ENCODE measurements at places on chromosomes 7 and 10.

DNA sequence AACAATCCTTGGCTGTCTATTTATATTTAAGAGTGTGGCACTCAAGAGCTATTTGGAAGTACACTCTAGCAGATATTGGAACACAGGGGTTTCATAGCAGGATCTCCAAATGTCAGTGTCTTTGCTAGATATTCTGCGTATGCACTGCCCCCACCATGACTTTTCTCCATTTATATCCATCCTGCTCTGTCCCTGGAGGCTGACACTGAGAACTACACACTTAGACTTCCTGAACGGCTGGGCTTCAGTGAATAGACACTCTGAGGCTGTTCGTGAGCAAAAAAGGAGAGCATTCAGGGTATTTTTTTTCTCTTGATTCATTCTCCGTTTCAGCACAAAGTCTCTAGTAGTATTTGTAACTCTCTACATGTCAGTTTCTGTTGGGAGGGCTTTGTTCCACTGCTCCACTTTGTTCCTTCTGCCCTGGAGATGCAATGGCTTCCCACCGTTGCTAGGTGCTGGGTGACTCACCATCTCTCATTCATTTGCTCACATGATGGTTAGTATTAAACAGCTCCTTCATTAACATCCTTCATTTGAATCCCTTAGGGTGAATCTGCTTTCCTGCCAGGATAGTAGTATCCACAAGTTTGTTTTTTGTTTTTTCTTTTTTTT is 155.9 kb upstream of the SLC13A1 start:
- DNase-seq = peak; percentile 12

DNA sequence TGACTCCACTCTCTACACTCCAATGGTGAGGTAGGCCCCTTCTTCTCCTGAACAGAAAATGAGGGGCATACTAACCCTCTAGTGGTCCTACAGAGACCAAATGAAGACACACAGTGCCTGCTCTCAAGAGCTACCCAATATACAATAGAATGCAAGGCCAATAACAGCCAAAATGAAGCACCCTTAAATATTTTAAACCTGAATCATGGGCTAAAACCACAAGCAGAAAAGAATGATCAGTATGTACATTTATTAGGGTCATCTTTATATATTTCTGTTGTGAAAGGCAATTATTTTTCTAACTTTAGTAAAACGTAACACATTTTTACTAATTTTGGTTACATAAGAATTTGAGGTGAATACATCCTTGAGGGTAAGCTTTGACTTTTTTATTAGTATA is 49.9 kb upstream of the COL1A2 start:
- no peak for DNase-seq

DNA sequence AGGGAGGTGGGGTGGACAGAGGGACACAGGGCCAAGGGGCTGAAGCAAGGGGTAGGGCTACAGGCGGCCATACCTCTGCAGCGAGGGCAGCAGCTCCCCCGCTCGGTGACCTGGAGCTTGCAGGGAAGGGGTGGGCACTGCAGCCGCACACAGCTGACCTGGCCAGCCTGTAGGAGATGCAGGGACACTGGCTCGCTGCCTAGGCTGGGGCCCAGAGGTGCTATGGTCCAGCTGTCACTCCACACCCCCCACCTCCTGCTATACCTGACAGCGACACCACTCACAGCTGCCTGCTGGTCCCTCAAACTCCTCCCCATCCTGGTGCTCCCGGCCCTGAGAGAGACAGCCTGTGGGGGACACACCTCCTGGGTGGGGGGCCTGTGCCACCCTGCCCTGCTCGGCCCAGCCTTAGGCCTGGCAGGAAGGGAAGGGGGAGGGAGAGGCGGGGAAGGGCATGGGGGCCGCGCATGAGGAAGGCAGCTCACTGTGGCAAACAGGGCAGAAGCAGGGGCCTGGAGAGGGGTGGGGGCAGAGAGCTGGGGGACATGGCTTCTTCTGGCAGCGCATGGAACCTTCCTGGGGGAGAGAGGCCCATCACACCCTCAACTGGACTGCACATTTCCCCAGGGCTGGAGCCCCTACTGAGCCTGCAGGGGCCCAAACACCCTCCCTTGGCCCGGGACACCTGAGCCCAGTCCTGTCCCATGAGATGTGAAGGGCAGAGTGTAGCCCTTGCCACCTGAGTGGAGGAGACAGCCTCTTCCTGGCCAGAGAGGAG is 23.9 kb downstream of the ATP6V1F start:
- no peak for DNase-seq

DNA sequence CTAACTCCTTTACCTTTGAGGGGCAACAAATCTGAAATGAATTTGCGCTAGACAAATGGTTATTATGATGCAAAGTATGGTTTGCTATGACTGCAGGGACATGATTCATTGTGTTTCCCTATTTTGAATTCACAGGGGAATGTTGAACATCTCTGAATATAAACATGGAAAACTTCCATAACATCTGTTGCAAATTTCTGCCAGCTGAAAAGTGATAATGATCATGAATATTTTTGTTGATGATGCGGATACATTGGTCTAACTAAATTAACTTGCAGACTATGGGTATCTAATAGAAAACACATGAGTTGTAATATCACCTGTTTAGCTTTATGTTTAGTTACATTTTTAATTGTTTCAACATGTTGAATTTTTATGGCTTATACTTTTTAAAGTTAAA is 1325.5 kb downstream of the REEP3 start:
- DNase-seq = no peak

GRCh38 chr7:36266683-36267082 is 113.6 kb downstream of the EEPD1 start:
- DNase-seq = no peak

DNA sequence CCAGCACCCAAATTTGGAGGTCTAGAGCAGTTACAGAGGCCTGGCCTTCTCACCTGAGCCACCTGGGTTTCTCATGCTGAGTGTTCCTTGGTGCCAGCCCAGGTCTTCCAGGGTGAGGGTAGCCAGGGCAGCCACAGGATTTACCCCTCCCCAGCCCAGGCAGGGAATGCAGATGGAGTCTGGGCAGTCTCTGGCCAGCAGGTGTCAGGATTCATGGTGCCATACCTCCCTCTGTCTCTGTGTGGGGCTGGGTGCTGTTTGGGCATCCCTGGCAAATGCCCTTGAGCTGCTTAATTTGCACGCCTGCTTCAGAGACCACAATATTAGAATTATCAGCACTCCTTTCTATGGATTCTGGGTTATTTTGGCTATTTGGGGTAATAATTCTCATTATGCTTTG is 246.7 kb downstream of the GFRA1 start:
- DNase-seq = no peak

DNA sequence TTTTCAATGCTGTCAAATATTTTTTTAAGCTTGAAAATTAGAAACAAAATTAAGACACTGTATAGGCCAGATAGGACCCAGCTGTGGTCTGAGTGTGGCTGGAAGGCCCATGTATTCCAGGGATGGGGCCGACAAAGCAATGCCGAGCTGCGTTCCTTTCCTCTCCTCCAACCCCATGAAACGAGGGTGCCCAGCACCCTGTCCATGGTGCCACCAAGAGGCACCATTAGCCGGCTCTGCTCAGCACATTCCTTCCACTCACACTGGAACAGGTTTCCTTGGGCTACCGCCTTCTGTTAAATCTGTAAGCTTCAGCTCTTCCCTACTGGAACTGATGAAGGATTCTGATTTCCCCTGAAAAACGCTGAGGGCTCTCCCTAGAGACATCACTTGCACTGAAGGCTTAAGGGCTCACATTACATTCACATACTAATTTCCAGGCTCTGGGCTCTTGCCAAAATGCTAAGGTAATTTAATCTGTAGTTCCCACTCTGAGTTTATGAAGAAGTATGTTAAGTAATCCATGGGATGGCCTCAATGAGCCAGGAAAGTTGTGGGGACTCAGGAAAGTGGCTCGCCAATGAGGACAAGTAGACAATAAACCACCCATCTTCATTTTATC is 73.7 kb upstream of the CAMK2B start:
- no peak for DNase-seq

DNA sequence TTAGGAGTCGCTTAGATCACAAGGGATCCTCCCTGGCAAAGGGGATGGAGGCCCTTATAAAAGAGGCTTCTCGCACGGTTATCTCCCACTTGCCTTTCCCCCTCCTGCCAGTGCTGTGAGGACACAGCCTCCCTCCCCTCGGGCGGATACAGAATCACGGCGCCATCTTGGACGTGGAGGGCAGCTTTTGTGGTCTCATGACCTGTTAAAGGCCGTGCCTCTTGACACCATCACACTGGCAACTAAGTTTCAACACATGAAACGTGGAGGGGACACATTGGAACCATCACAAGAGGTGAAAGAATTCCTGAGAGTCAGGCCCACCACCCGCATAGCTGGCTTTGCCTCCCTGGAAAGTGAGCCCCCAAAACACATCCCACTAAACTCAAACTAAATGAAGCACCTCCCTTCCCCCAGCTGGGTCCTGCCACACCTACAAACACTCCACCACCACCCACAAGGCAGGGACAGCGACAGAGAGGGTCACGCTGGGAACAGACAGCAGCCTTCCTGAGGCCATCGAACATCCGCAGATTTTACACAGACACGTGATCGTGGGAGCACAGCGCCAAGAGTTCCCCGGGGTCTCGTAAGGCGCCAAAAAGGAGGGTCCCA is 110.6 kb downstream of the TCERG1L start:
- DNase-seq = no peak

GRCh38 chr7:98300595-98301372 is 19.3 kb downstream of the BRI3 start:
- no peak for DNase-seq

DNA sequence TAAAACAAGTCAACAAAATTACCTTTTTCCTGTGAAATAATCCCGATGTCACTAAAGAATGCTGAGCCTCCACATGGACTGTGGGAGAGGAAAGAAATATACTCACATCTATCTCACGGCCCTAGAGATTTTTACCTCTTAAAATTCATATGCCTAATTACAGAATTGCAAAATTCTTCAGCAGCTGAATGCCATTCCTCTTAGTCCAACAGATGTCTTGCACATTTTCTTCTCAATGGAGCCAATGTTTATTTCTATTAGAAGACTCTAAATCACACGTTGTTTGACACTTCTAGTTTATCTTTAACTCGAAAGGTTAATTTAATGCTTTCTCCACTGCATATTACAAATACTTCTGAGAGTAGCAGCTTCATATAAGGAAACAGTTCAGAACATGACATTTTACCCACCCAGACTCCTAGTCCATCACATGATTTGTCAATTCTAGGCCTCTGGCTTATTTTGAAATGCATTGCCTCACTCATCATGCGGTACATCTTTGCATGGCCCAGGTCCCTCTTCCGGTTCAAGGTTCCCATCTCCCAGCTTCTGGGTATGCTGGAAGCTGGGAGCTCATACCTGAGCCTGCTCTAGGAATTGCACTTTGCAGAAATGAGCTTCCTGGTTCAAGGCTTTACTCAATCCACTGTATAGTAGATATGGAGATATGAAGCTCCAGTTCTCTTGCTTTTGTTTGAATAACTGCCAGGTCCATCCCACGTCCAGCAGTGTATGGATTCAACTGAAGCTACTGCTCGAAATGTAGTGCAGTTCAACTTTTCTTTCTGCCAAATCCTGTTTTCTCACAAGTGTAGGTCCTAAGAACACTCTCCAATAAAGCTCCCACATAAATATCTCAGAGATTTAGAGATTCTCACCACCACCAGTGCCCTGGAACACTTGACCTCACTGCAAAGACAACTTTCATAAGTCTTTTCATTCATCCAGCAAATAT is 306.2 kb downstream of the GPR37 start:
- DNase-seq = no peak

- no peak for DNase-seq
These were observed 34.3 kb upstream of the HERPUD2 start for GRCh38 chr7:35729061-35729783.

DNA sequence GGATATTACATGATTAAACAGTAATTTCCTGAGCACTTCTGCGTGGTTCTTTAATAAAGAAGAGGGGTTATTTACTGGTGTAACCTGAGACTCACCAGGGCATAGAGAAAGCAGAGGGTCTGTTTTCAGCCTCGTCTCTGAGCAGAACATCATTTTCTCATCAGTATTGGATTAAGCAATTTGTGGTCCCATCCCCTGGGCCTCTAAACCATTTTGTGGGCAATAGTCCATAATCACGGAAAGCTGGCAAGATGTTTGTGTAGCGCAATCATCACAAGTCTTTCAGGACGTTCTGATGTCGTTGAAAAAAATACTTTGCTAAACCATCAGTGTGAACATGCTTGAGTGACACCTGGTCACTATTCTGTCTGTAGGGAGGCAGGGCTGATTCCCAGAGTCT is 37.1 kb upstream of the SEC61G start:
- DNase-seq = no peak

DNA sequence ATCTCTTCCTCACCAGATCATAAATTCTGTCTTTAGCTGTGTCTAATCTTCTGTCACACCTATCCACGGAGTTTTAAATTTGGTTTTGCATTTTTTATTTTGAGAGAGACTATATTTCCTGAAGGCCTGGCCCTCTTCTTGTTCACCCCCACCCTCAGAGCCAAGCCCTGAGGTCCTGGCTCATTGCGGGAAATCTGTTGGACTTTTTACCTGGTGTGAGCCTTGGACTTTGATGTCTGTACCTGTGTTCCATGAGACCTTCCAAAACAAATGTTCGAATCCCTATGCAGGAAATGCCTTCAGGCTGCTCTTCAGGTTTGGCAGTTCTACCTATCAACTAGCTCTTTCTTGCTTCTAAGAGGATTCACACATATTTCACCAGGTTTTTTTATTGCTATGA is 175.2 kb upstream of the GRB10 start:
- no peak for DNase-seq

- DNase-seq = no peak
These were observed 15.2 kb upstream of the LAMB4 start for GRCh38 chr7:108145401-108145800.

- no peak for DNase-seq
These were observed 78.0 kb upstream of the EGR2 start for GRCh38 chr10:62894156-62894555.

GRCh38 chr10:128511284-128511683 is 385.1 kb upstream of the MKI67 start:
- no peak for DNase-seq

DNA sequence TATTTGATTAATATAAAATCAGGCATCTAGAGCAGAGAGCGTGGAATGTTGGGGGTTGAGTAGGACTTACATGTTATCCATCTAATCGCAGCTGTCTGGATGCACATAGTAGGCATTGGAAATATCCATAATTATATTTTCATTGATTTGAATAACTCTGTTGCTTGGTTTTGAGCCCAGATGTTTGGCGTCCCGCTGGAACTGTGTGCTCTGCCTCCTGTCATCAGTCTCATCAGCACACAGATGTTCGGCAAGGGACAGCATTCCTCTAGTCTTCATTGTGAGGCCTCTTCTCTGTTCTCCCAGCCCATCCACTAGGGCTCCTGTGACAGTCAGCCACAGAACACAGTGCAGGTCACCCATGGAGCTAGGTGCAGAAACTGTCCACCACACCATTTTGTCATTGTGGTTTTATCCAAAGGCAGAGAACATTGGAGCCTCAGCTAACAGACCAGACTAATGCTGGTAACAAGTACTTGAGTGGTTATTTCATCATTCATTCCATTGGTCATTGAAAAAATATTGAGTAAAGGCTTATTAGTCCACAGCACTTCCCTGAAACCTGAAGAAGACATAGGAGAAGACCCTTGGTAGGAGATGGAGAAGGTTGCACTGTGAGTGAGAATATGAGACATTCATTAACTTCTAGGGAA is 927.4 kb downstream of the LRMDA start:
- no peak for DNase-seq

GRCh38 chr10:128047351-128047750 is 78.9 kb downstream of the MKI67 start:
- DNase-seq = peak; percentile 50
